Smooth muscle cell of the brain vasculature (primary cell): ENCODE measurements at places on chromosomes 12 and 14.

- no peak for DNase-seq
Observed at GRCh38 chr12:68667896-68668295, 18.9 kb upstream of the NUP107 start.

- DNase-seq, result no peak
Observed at GRCh38 chr12:50365709-50366406, 30.6 kb downstream of the FAM186A start.

GRCh38 chr12:114192013-114192412, 213.9 kb downstream of the TBX5 start:
- DNase-seq, result no peak

GRCh38 chr14:73943083-73943482, 6.8 kb downstream of the FAM161B start:
- DNase-seq, result no peak

- DNase-seq, result no peak
Observed at GRCh38 chr12:6550294-6551062, 5.4 kb downstream of the IFFO1 start.

GRCh38 chr14:21160061-21160610, 4.3 kb upstream of the OR5AU1 start:
- no peak for DNase-seq

DNA sequence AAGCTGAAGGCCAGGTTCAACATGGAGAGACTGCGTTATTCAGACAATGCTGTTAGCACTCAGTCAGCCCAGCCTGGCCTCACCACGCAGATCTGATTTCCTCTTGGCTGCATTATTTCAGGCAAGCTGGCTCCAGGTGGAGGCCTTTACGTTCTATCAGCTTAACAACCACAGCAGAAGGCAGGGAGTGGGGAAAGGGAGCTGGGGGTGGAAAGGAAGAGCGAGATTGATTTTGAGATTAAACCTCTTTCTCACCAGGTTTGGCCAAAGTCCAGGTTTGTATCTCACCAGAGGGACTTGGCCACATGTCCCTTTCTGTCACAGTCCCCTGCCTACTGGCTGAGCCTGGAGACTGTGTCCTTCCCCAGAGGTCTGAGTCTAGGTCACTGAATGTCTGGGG, 543.7 kb upstream of the TMEM132C start:
- no peak for DNase-seq

DNA sequence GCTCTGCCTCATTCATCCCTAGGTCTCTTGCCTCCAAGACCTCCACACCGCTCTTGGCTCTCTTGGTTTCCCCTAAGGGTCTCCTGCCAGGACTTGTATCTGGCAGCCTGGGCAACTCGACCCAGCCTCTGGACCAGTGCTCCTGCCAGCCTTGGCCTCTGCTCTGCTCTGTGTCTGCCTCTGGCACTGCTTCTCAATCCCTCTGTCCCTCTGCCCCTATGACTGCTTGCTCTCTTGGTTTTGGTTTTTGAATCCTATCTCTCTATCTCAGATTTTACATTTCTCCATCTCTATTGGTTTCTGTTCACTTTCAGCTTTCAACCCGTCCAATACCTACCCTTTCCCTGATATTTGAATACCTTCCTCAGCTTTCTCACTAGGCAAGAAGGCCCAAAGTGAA, 6.3 kb downstream of the ITGA5 start:
- no peak for DNase-seq
